ENCODE measurements at places on chromosomes 11 and 22. TPM values are rescaled to one million over a fixed set of nuclear protein-coding genes. Genes with fewer than 3 reads are reported as not detected.

GRCh38 chr11:46050003-46050461 lies 71.2 kb downstream of the PHF21A start:
- no peak for DNase-seq

NEU3 gene
- 20.0 TPM for total RNA-seq

GRCh38 chr11:23310276-23310675 lies 450.0 kb upstream of the CCDC179 start:
- no peak for DNase-seq

GRCh38 chr11:102451681-102452460 lies 694 bp downstream of the TMEM123 start:
- peak; percentile 90 for DNase-seq

DNA sequence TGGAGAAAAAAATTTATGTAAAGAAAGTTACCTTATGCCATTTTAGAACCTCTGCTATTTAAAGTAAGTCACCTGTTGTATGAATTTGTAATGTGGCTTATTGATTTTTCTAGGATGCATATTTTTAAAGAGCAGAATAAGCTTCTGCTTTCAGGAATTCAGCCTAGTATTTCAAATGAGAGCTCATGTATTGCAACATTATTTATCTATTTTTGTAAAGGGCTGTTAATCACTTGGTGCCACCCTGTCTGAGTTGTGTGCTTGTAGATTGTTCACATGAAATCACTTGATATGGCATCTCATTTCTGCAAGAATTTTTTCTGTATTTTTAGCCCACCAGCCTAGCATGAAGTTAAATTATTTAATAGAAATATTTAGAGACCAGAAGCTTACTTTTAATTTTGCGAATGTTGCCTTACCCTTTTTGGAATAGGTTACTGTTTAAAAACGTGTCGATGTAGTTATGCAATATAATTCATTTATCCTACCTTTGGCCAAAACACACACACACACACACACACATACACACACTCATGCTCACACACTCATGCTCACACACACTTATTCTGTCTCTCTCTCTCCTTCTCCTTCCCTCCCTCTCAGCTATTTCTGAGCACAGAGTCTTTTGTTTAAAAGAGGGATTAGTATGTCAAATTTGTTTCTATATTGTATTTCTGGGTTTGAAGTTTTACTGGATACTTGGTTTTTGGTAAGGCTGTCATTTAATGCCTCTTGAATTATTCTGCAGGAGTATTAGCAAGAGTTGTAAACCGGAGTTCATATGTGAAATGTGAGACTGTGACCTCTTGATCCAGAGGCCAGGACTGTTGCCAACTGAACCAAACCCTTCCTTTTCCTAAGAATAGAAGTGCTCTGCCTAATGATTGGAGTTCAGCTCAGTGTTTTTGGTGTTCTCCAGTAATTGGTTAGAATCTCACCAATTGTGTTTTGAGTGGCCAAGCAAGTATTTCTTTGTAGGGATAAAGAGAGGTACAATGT lies 34.4 kb downstream of the YAP1 start:
- no peak for DNase-seq

DNA sequence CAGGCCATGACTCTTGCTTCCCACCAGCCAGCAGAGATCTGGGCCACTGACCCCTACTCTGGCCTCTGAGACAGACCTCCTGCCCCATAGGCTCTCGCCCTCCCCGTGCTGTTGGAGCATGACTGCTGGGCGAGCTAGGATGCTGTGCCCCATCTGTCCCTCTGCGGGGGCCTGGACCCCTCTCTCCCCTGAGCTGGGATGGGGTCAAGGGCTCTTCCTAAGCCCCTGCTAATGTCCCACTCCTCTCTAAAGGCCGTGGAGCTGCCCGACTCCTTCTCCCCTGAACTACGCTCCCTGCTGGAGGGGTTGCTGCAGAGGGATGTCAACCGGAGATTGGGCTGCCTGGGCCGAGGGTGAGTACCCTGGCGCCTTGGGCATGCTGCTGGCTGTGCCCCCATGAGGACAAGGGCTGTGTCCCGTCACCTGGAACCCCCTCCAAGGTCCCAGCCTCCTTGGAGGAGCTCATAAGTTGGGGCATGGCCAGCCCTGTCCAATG lies 6.2 kb upstream of the ANKRD13D start:
- no peak for DNase-seq

SLC25A22 gene
- total RNA-seq = 49.4 TPM
